ENCODE measurements at places on chromosomes 7 and 10. TPM values are rescaled to one million over a fixed set of nuclear protein-coding genes. Genes with fewer than 3 reads are reported as not detected.

The DRGX gene
- total RNA-seq = not detected

GRCh38 chr10:59864141-59864962 lies 42.0 kb downstream of the CCDC6 start:
- no peaks in the 10 kb centered on the region for H3K27me3 ChIP-seq
- no peaks in the 10 kb centered on the region for H3K36me3 ChIP-seq
- H3K4me3 ChIP-seq = no peak overlapping the region

- H3K27ac ChIP-seq = peak overlapping the region; percentile 16
- H3K4me3 ChIP-seq = no peak overlapping the region
- no peaks in the 10 kb centered on the region for H3K4me1 ChIP-seq
- no peaks in the 10 kb centered on the region for H3K27me3 ChIP-seq
- no peaks in the 10 kb centered on the region for H3K36me3 ChIP-seq
- DNase-seq = no peak
Observed at GRCh38 chr7:22601408-22601807, 101.4 kb upstream of the STEAP1B start.

The ADIRF gene
- 849 TPM for total RNA-seq

GRCh38 chr10:113959383-113959760 lies 84.3 kb upstream of the ADRB1 start:
- H3K36me3 ChIP-seq = no peaks in the 10 kb centered on the region
- no peak for DNase-seq
- no peak overlapping the region for H3K4me3 ChIP-seq
- no peaks in the 10 kb centered on the region for H3K27me3 ChIP-seq

Measured in tibial nerve (tissue), 4 donors.